ENCODE measurements at places on chromosomes 7 and 10. TPM values are rescaled to one million over a fixed set of nuclear protein-coding genes. Genes with fewer than 3 reads are reported as not detected.

DNA sequence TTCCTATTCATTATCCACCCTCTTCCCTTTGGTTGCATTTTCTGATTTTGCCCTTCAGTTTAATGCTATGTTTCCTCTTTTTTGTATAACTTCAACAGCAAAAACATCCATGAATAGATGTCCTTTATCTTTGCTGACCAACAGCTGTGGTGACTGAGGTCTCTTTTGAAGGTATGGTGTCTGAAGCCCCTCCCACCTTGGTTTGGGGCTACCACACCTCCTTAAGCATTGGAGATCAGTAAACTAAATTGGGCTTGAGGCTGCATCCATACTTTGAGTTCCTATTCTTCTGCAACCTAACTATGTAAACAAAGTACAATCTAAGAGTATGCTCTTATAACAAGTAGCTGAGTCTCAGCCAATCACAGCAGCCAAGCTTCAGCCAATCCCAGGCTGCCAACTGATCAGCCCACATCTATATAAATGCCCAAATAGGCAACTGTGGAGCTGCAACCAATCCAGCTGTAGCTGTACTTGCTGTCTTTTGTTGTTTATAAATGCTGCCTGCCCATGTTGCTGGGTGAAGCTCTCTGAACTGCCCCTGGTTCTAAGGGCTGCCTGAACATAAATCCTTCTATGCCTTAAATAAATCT, 69.4 kb upstream of the PDLIM1 start:
- H3K4me3 ChIP-seq: no peak overlapping the region
- no peak for DNase-seq
- no peaks in the 10 kb centered on the region for H3K4me1 ChIP-seq

- H3K4me1 ChIP-seq: peaks cover 18% of the 10 kb centered on the region
- no peaks in the 10 kb centered on the region for H3K36me3 ChIP-seq
- H3K27ac ChIP-seq: no peak overlapping the region
- H3K4me3 ChIP-seq: no peak overlapping the region
Measured at GRCh38 chr10:21700474-21700873, 166.4 kb downstream of the MLLT10 start.

DNA sequence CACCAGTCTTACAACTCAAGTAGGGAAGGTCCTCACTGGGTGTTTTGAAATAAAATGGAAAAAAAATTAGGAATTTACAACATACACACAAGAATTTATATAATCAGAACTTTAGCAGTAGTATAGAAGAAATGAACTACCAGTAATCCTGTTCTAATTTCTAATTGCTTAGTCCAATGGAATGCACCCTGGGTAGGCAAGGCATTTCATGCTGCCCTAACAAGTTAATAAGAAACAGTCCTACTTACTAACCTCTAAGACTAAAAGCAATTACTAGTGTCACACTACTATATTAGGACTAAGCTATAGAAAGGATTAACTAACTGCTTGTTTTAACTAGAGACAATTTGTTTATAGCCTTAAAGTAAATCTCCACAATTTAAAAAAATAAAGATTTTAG, 158.1 kb downstream of the BTAF1 start:
- H3K36me3 ChIP-seq: peaks cover 11% of the 10 kb centered on the region
- no peaks in the 10 kb centered on the region for H3K27me3 ChIP-seq
- H3K27ac ChIP-seq: no peak overlapping the region
- DNase-seq: no peak

DNA sequence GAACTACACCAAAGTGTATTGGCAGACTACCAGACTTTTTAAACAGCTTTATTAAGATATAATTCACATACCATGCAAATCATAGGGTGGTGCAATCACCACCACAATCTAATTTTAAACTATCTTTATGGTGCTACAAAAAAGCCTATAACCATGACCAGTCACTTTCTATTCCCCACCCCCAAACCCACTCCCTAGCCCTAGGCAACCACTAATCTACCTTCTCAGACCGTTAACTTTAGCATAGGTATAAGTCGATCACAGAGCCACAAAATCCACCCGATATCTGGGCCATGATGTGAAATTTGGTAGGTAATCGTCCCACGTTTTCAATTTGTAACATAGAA, 536 bp upstream of the POM121 start:
- H3K27me3 ChIP-seq: no peaks in the 10 kb centered on the region
- peaks cover 34% of the 10 kb centered on the region for H3K4me1 ChIP-seq
- no peaks in the 10 kb centered on the region for H3K36me3 ChIP-seq
- H3K4me3 ChIP-seq: peak overlapping the region; percentile 92
- DNase-seq: no peak

- H3K4me1 ChIP-seq: peaks cover 7% of the 10 kb centered on the region
- DNase-seq: no peak
- no peaks in the 10 kb centered on the region for H3K27me3 ChIP-seq
- H3K4me3 ChIP-seq: no peak overlapping the region
- H3K27ac ChIP-seq: no peak overlapping the region
Measured at GRCh38 chr7:30206491-30206890, 71.7 kb downstream of the MTURN start.

DNA sequence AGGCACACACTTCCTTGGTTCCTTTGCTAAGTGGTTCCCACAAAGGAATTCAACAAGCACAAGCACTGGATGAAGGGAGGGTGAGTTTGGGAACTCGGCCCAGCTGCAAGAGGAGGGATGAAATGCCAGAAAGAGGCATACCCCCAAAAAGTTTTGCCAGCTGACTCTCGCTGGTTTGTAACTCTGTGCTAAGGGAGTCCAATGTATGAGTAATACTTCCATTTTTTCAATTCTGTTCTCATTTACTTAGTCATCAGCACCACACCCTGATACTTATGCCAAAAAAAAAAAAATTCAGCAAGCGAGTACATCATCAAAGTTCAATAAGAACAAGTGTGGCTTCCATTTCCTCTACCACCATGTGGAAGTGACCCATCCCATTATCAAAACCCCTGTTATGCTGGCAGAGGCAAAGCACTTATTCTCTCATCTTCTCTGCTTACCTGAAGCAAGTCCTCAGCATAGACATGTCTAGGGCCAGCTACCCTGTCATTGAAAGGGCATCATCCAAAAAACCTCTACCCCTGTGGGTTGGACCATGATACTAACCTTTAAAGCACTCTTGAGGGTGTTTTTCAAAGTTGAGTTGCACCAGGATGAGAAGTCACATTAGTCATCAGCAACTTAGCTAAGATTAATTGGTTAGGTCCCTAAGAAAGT, 6.9 kb upstream of the HYCC1 start:
- peak overlapping the region; percentile 19 for H3K27ac ChIP-seq
- DNase-seq: no peak
- peaks cover 39% of the 10 kb centered on the region for H3K4me1 ChIP-seq
- no peaks in the 10 kb centered on the region for H3K27me3 ChIP-seq
- H3K36me3 ChIP-seq: no peaks in the 10 kb centered on the region

DNA sequence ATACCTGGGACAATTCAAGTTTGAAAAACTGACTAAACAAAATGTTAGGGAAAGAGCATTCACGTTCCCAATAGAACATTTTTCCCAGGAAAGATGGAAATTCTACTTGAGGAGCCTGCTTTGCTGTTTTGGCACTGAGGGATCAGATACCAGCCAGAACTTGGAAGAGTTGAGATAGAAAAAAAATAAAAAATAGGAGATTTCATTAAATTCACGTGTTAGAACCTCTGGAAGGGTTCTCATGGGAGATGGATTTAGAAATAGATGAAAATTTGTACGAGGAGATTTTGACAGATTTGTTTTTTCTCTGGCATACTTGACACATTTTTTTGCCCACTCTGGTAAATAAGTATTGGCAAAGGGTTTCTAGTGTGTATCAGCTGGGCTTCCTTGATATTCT, 63.7 kb downstream of the CELF2 start:
- no peak overlapping the region for H3K4me3 ChIP-seq
- no peak for DNase-seq
- no peak overlapping the region for H3K27ac ChIP-seq

GRCh38 chr7:42662862-42663261, 249.0 kb downstream of the C7orf25 start:
- no peaks in the 10 kb centered on the region for H3K27me3 ChIP-seq
- no peaks in the 10 kb centered on the region for H3K36me3 ChIP-seq
- no peak for DNase-seq
- no peak overlapping the region for H3K27ac ChIP-seq
- H3K4me1 ChIP-seq: no peaks in the 10 kb centered on the region

- H3K4me3 ChIP-seq: peak overlapping the region; percentile 10
- DNase-seq: no peak
- peaks cover 63% of the 10 kb centered on the region for H3K4me1 ChIP-seq
Measured at GRCh38 chr7:50781381-50782293, 1.1 kb downstream of the GRB10 start.

DNA sequence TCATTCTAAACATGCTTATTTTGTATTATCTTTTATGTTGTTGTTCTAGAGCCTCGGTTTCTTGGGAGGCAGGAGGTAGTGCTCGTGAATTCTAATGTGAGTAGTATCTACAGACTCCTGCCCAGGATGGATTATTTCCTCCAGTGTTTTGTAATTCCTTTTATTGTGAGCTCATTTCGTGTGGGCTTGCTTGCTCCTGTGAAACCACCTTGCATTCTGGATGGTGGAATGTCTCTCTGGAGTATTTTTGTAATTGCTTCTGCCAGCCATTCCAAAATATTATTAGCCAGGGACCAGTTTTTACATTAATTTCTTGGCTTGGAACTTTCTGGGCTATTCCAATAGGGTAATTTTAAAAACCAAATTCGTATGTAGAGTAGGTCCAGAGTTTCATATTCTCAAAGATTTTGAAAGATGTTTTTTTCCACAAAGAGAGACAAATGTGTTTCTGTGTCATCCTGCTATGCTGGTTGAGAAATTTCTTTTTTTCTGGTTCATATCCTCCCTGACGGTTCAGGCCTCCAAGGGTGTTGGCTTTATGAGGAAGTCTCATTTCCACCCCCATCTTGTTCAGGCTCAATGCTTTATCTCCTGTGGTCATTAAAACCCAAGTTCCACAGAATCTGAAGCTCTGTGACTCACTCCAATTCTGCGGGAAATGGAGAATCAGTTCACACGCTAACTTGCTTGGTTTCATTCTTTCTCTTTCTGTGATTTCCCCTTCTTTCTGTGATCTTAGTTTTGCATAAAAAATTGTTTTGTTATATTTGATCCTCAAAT, 41.7 kb upstream of the CALD1 start:
- H3K4me3 ChIP-seq: no peak overlapping the region
- no peaks in the 10 kb centered on the region for H3K4me1 ChIP-seq
- DNase-seq: no peak

The TDRD1 gene
- 2.2 TPM for total RNA-seq

The ZNF12 gene
- 29.0 TPM for total RNA-seq

The SPACDR gene
- total RNA-seq: 1.5 TPM

The FAM13C gene
- total RNA-seq: 7.3 TPM

The CTAGE8 gene
- 0.84 TPM for total RNA-seq

The FFAR4 gene
- total RNA-seq: not detected

The HOXA11 gene
- total RNA-seq: not detected

The CPA2 gene
- not detected for total RNA-seq

The SFXN4 gene
- total RNA-seq: 26.1 TPM

Measured in spleen (tissue), 13 donors.